ENCODE measurements at places on chromosomes 2 and 18. TPM values are rescaled to one million over a fixed set of nuclear protein-coding genes. Genes with fewer than 3 reads are reported as not detected.

The SERPINB10 gene
- not detected for total RNA-seq

The SIGLEC15 gene
- total RNA-seq: 8.4 TPM

The ABHD1 gene
- 0.09 TPM for total RNA-seq

The GCKR gene
- total RNA-seq: 4.5 TPM
